ENCODE measurements at places on chromosomes 3 and 15.
A peak's percentile ranks its signal among the peaks of the same experiment; 100 is the strongest.

DNA sequence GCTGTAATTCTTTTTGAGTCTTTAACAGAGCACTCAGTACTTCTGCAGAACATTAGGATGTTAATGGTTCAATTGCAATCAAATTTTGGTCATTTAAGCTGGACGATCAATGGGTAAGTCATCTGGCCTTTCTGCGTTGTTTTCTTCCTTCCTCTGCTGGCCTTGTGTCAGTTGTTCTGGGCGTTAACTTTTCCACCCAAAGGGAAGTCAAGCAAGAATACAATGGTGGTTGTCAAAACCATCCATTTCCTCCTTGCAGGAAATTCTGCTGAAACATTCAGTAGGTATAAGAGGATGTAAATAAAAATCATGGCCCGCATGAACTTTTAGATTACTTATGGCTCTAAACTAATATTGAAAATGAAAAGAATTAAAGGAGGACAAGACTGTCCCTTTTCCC lies 584.0 kb downstream of the GRM7 start:
- DNase-seq: no peak

DNA sequence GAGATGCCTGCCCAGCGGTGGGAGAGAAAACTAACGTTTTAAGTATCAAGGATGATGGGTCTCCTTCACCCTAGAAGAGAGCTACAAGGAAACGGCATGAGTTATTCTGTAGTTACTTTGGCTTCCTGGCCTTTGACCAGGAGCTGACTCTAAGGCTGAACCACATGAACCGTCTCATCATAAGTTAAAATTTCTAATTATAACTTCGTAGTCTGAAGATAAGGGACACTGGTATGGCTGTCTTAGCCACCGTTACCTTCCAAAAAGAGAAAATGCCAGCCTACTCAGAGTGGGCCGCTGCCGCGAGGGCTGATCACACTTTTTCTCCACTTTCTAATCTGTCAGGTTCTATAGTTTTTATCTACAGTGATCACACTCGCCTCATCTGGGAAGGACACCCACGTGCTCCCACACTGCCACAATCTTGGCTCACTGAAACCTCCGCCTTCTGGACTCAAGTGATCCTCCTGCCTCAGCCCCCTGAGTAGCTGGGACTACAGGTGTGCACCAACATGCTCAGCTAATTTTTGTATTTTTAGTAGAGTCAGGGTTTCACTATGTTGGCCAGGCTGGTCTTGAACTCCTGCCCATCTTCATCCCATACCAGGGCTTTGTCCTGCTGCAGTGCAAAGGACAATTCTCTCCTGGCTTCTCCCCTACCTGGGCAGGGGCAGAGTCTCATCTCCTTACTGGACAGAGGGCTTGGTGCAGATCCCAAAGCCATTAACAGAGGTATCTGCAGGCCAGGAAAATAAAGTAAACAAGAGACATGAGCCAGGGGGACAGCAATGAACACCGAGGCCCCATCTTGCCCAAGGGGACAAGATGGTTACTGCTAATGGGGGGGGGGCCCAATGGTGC lies 73.4 kb downstream of the RFTN1 start:
- DNase-seq: no peak

- DNase-seq: peak; percentile 13
Measured at GRCh38 chr3:18556503-18557135, 131.5 kb upstream of the SATB1 start.

- no peak for DNase-seq
Measured at GRCh38 chr3:194874783-194875182, 189.1 kb downstream of the FAM43A start.

DNA sequence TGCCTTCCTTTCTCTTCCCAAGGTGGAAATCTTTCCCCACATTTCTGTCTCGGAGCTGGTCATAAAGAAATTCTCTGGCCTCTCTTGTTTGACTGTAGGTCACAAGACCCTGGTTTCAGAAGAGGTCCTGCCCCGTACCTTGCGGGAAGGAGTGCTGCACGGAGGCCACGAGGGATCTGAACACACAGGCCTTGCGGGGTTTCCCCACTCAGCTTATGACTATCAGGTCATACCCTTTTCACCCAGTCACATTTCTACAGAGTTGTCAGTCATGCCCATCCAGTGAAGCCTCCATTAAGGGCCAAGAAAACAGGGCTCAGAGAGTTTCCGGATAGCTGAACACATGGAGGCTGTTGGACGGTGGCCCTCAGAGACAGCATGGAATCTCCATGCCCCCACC lies 54.7 kb upstream of the ATP13A3 start:
- DNase-seq: no peak

DNA sequence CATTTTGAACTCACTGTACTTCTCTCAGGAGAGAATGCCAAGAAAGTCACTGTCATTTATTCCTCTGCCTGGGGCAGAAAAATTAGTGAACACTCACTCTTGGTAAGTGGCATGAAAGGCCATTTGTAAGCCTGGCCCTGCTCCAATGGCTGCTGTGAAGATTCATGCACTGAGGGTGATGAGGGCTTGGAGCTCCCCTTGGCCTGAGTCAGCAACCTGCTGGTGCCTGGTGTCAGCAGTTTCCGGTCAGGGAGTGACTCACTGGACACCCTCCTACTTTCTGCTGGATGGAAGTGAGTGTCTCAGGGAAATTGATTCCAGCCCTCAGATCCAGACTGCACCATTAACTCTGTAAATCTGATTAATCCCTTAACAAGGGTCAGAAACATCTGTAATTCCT lies 37.6 kb downstream of the TRA2B start:
- no peak for DNase-seq

GRCh38 chr15:57824186-57824585 lies 117.7 kb downstream of the POLR2M start:
- DNase-seq: no peak

GRCh38 chr15:65287520-65287855 lies 805 bp upstream of the PARP16 start:
- DNase-seq: no peak

GRCh38 chr15:52464478-52464877 lies 64.2 kb downstream of the MYO5A start:
- DNase-seq: no peak

- no peak for DNase-seq
Measured at GRCh38 chr3:162632672-162633071, 1136.1 kb downstream of the OTOL1 start.

- peak; percentile 3 for DNase-seq
Measured at GRCh38 chr15:74543583-74543982, 2.6 kb downstream of the ARID3B start.

GRCh38 chr3:30786365-30786764 lies 108.1 kb downstream of the GADL1 start:
- DNase-seq: no peak

- DNase-seq: no peak
Measured at GRCh38 chr15:63978511-63979261, 67.6 kb downstream of the DAPK2 start.

DNA sequence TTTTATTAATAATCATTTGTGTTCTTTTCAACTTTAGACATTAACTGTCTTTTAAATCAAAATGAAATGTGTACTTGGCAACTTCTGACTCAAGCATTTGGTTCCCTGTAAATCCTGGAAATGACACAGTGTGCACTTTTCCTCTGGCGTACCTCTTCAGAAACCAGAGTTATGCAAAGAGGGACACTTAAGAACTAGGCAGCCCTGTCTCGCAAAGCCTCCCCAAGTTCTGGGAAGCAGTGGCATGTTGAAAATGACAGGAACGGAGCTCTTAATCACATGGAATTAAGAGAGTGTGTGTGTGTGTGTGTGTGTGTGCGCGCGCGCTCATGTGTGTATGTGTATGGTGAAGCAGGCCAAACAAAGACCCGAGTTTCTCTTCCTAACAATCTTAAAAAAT lies 707.4 kb downstream of the MECOM start:
- DNase-seq: no peak

- no peak for DNase-seq
Measured at GRCh38 chr15:87660251-87661129, 596.0 kb downstream of the NTRK3 start.

GRCh38 chr3:11820531-11821041 lies 26.1 kb downstream of the TAMM41 start:
- no peak for DNase-seq

- no peak for DNase-seq
Measured at GRCh38 chr3:54951405-54951804, 23.5 kb upstream of the LRTM1 start.

- no peak for DNase-seq
Measured at GRCh38 chr3:84980456-84980855, 21.7 kb downstream of the CADM2 start.

DNA sequence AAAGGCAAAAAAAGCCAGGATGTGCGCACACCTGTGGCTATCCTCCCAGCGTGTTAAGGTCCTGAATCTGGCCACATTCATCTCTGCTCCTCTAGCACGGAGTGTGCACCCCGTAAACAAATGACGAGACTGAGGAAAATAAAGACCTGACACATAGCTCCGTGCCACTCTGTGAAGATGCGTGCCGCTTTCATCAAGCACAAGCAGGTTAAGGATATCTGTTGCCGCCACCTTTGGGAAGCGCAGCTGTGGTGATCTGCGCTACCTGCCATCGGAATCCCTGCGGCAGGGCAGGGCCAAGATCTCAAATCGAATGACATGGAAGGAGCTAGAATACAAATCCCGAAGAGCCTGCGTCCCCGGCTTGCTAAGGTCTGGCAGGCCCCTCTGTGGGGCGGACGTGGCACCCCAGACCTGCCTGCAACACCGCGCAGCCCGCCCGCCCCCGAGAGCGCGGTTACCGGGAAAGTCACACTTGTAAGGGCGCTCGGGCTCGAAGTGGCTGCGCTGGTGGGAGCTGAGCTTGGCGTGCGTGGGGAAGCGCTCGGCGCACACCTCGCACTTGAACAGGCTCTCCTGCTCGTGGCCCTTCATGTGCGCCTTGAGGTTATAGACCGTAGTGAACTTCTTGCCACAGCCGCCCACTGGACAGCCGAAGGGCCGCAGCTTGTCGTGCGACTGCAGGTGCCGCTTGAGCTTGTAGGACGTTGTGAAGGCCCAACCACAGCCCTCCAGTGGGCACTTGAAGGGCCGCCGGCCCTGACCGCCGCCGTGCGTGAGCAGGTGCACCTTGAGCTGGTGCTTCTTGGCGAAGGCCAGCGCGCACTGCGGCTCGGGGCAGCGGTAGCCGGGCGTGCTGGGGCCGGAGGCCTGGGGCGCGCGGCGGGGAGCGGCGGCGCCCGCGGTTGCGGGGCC lies 936 bp downstream of the ZXDC start:
- DNase-seq: peak; percentile 17

DNA sequence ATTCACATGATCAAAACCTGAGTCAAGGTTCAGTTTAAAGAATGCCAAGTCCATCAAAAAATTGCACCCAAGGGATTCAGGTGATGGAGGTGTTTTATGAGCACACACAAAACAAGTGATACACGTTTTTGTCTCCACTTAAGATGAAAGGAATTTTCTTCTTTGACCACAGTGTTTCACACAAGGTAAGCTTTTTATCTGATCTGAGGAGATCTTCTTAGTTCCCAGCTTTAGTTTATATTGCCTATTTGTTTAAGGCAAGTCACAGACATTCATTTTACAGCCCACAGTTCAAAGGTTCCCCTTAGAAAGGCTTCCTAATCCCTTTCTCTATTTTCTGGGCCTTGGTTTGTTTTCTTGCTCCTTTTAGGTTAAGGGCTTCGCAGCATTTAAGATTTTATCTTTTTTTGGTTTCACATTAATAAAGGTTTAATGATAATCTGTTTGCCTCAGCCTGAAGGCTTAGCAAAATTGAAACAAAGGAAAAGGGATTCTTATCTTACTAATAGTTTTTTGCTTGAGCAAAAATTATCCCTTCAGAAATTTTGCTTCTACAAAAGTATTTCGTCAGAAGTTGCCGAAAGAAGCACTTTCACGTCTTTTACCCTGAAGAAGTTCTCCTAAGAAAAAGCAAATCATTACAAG lies 420.5 kb upstream of the NAALADL2 start:
- no peak for DNase-seq

- no peak for DNase-seq
Measured at GRCh38 chr3:880371-880770, 212.5 kb upstream of the CNTN6 start.

- no peak for DNase-seq
Measured at GRCh38 chr15:60859996-60860494, 369.1 kb downstream of the RORA start.

- DNase-seq: no peak
Measured at GRCh38 chr3:106945435-106945834, 431.8 kb upstream of the CCDC54 start.

DNA sequence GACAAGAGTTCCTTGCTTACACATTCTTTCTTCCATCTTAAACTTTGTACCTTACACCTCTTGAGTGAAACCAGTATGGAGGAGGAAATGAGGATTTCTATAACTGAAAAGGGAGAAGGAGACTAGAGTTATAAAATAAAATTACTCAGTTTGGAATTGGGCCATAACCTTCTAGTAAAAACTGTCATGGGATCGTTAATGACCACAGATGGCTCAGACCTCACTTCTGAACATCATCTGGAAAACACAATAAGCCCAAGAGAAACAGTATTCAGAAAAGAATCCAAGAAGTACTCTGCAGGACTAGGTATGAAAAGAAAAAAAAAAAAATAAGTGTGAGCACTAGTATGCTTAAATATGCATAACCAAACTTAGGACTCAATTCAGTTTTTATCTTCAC lies 12.1 kb downstream of the GAP43 start:
- DNase-seq: no peak

DNA sequence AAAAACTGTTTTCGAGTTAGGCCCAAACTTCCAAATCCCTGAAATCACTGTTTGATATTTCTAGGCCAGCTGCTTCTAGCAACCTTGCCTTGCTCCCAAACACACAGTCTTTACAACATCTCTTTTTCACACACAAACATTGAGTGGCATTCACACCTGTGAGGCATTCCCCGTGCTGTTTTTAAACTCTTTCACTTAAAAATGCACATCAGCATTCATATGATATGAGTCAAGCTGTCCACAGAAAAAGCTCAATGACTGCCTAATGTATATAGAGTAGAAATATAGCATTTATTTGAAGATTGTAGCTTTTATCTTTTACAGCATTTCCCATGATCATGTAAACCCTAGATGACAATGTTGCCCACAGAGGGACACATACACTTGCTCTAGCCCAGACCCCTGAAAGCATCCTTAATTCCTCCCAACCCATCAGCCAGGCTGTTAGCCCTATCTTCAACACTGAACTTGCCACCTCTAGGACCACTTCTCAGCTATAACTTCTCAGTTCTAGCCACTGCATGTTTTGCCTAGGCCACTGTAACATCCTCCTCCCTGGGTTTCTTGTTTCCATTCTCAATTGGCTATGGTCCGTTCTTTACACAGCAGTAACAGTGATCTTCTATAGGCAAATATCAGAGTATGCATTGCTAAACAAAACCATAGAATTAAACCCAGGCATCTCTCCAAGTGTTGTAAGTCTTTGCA lies 782.6 kb downstream of the DIPK2A start:
- no peak for DNase-seq

DNA sequence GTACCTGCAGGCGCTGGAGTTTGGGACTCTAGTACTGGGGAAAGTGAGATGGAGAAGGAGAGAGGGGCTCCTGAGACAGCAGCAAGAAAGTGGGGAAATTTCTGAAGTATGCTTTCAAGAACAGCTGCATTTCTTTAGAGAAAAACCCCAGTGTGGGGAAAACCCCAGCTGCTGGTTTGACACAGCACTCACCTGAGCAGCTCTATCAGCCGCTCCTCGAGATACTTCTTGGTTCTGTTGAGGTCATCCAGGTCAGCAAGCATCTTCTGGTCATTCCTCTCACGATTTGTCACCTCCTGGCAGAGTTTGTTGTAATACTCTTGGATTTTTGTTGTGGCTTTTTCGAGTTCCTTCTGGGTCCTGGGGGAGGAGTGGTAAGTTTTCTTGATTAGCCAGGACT lies 18.8 kb downstream of the CXCR6 start:
- DNase-seq: no peak

- no peak for DNase-seq
Measured at GRCh38 chr3:120450600-120451271, at the start of gene FSTL1. Gene FSTL1 (minus strand): TSS chr3:120450992. CDS start chr3:120450746, 246 bp downstream.

- DNase-seq: no peak
Measured at GRCh38 chr3:150062492-150062891, 91.8 kb upstream of the PFN2 start.

- no peak for DNase-seq
Measured at GRCh38 chr3:64645243-64645642, 42.6 kb downstream of the ADAMTS9 start.
